ENCODE measurements at places on chromosomes 5 and 9. TPM values are rescaled to one million over a fixed set of nuclear protein-coding genes. Genes with fewer than 3 reads are reported as not detected.

DNA sequence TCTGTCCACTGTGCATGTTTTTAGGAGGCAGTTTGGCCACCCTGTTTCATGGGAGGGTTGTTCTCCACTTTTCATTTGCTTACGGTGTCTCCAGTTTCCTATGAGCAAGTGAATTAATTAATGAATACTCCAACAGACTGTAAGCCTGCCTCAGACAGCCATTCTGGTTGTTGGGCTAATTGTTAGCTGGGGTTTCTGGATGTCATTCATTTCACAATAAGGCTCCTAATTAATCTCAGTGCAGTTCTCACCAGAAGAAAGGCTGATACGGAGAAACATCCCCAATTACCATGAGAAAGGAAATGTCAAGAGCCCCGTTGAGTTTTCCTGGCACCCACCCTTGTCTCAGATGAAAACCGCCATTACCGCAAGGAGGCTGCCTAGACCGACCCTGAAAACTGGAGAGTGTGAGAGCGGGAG lies 75.8 kb downstream of the MAP1B start:
- peaks cover 21% of the 10 kb centered on the region for H3K4me1 ChIP-seq
- no peak for DNase-seq
- H3K36me3 ChIP-seq: no peaks in the 10 kb centered on the region
- no peak overlapping the region for H3K4me3 ChIP-seq
- H3K27me3 ChIP-seq: no peaks in the 10 kb centered on the region
- no peak overlapping the region for H3K27ac ChIP-seq

DNA sequence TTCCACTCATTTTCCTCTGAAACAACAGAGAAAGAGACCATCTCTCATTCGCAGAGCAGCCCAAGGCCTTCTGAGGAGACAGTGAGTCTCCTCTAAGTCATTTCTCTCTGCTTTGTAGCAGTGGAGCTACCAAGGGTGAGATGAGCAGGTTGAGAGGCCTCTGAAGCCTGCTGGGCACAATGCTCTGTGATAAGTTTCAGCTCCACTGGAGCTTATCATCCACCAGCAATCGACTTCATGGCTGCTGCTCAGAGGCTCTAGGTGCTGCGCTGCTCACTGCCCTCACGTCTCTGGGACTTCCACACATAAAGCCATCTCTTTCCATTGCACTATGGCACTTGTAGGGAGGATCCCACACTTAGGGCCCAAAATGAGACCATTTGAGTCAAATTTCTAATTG lies 96.3 kb downstream of the CMYA5 start:
- no peaks in the 10 kb centered on the region for H3K27me3 ChIP-seq
- no peak overlapping the region for H3K27ac ChIP-seq
- DNase-seq: no peak
- H3K4me3 ChIP-seq: no peak overlapping the region

DNA sequence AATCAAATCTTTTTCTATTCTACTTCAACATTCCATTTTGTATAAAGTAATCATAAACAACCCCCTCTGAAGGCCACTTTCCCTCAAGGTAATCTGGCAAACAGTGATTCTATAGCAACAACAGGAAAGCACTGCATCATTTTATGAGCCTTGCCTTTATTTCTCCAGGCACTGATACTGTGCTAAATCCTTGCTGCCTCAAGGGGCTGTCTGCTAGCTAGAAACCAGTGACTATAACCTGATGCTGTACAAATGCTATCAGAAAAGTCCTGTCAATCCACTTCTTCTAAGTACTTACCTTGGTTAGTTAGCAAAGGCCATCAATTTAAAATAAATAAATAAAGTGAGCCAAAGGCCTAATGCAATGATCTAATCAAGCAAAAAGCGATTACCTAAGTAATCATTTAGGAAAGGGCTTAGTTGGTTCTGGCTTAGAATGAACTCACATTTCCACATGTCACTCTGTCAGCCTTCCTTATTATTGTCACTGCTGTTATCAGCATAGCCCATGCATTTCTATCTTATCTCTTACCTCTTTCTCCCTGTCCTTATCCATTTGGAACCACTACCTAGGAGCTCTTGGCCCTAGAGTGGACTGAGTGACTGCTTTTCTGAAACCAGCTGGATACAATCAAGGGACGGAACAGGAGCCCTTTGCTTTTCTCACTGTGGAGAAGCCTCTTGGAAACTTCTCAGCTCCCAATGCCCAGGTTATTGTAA lies 246.1 kb upstream of the MEF2C start:
- H3K27ac ChIP-seq: no peak overlapping the region
- H3K27me3 ChIP-seq: no peaks in the 10 kb centered on the region
- no peaks in the 10 kb centered on the region for H3K4me1 ChIP-seq
- H3K4me3 ChIP-seq: no peak overlapping the region
- no peaks in the 10 kb centered on the region for H3K36me3 ChIP-seq

- no peak for DNase-seq
- no peak overlapping the region for H3K27ac ChIP-seq
- H3K4me3 ChIP-seq: no peak overlapping the region
- no peaks in the 10 kb centered on the region for H3K27me3 ChIP-seq
- H3K4me1 ChIP-seq: peaks cover 7% of the 10 kb centered on the region
Observed at GRCh38 chr5:33367416-33367815, 73.3 kb upstream of the TARS1 start.

- no peak for DNase-seq
- no peak overlapping the region for H3K27ac ChIP-seq
- peaks cover 6% of the 10 kb centered on the region for H3K36me3 ChIP-seq
- H3K4me3 ChIP-seq: no peak overlapping the region
Observed at GRCh38 chr5:43498581-43498980, 14.9 kb upstream of the TMEM267 start.

DNA sequence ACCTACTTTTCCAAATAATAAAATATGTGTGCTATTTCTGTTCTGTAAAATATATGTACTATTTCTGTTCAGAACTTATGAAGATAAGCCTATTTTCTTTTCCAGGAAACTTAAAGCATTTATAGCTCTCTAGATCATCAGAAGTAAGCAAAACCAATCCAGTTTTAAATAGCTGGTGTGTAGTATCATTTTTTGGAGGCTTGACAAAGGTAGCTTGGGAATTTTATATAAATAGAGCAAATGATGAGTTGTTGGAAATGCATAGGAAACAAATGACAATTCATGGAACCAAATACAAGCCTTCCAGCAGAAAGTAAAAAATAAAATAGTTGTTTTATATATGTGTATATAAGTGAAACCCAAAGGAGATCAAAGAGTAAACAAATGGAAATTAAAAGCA lies 1038.1 kb upstream of the ARRDC3 start:
- DNase-seq: no peak
- H3K36me3 ChIP-seq: no peaks in the 10 kb centered on the region
- H3K27ac ChIP-seq: no peak overlapping the region
- H3K4me1 ChIP-seq: no peaks in the 10 kb centered on the region
- no peaks in the 10 kb centered on the region for H3K27me3 ChIP-seq

- H3K27ac ChIP-seq: no peak overlapping the region
- H3K27me3 ChIP-seq: no peaks in the 10 kb centered on the region
- DNase-seq: no peak
- H3K4me1 ChIP-seq: no peaks in the 10 kb centered on the region
- peaks cover 50% of the 10 kb centered on the region for H3K36me3 ChIP-seq
Observed at GRCh38 chr5:81417052-81417451, 23.1 kb upstream of the ACOT12 start.

DNA sequence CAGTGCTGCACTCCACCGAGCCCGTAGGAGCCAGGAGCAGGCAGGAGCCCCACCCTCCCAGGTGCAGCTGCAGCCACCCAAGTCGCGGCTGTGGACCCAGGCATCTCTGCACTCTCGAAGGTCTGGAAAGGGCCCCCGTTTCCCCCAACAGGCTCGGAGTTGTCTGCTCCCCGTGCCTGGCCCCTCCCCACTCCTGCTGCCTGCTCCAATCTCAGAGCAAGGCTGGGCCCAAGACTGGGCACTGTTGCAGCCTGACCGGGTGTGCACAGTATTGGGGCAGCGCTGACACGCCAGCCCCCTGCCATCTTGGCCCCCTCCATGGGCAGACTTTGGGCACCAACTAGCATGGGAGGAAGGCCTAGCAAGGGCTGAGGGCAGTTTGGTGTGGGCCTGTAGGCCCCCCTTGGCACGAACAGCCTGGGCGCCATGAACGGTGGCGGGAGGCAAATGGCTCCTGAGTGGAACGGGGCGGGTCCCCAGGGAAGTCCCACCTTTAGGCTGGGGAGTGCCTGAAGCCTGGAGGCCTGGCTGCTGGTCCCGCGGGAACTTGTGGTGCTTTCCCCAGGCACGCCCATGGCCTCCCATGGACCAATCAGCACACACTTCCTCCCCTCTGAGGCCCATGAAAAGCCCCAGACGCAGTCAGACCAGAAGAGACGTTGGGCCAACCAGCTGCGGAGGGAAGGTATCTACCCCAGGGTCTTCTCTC lies 60.4 kb downstream of the PSAT1 start:
- H3K27me3 ChIP-seq: no peaks in the 10 kb centered on the region
- no peaks in the 10 kb centered on the region for H3K4me1 ChIP-seq
- no peak for DNase-seq
- H3K27ac ChIP-seq: no peak overlapping the region
- no peaks in the 10 kb centered on the region for H3K36me3 ChIP-seq

DNA sequence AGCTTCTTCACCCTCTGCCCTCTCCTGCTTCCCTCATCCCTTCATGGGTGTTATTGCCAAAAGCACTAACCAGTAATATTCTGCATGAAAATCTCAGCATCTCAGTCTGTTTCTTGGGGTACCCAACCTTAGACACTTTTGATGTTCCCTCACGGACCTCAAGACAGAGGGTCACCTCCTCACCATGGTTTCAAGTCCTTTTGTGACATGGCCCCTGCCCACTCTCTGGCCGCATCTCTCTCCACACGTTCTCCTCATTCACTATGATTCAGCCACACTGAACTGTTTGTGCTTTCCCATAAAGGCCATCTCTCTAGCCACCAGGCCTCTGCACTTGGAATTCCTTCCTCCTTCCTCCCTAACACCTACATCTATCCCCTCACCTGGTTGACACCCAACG lies 111.5 kb upstream of the SPOCK1 start:
- no peaks in the 10 kb centered on the region for H3K27me3 ChIP-seq
- H3K36me3 ChIP-seq: no peaks in the 10 kb centered on the region
- no peak overlapping the region for H3K27ac ChIP-seq
- H3K4me1 ChIP-seq: no peaks in the 10 kb centered on the region
- no peak overlapping the region for H3K4me3 ChIP-seq
- no peak for DNase-seq

Gene GPX3
- total RNA-seq: 2.7 TPM

Gene SCGB3A2
- 0.71 TPM for total RNA-seq

Gene NME5
- 1.2 TPM for total RNA-seq

Gene SLC27A6
- 4.7 TPM for total RNA-seq

Gene ANKRD18B
- 1.0 TPM for total RNA-seq

Gene IFNB1
- total RNA-seq: 0.05 TPM

All from thymus (tissue), 14 donors.